ENCODE measurements at places on chromosomes 12 and 14.

DNA sequence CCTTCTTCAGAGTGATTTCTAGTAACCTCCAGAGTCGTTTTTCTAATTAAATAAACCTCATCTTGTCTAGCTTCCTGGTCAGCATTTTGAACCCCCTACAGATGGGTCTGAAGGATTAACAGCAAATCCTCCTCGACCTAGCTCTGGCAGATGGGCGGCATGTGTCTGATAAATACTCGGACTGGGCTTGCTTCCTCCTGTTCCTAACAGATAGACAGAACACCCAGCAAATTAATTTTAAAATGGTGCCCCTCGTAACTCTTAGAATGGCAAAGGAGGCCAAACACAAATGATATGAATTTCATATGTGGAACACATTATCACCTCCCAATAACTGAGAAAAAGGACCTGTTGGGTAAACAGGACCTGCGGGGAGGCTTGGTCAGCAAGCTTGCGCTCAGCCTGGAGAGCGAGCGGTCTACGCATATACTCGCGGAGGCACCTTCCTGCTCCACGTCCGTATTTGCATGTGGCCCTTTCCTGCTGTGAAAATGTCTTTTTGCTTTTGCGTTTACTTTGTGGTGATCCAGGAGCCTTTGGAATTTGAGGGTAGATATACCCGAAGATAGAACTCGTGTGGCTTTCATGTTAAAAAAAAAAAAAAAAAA is 79.6 kb downstream of the OTX2 start:
- H3K4me1 ChIP-seq: peaks cover 5% of the 10 kb centered on the region
- no peak overlapping the region for H3K4me3 ChIP-seq
- no peak overlapping the region for H3K27ac ChIP-seq
- H3K36me3 ChIP-seq: no peaks in the 10 kb centered on the region
- no peak for DNase-seq

GRCh38 chr12:71810921-71811320 is 28.6 kb upstream of the TBC1D15 start:
- no peaks in the 10 kb centered on the region for H3K36me3 ChIP-seq
- no peak for DNase-seq
- no peak overlapping the region for H3K4me3 ChIP-seq
- H3K4me1 ChIP-seq: no peaks in the 10 kb centered on the region

GRCh38 chr14:105247715-105248367 is 492 bp upstream of the BTBD6 start:
- no peak for DNase-seq
- no peaks in the 10 kb centered on the region for H3K27me3 ChIP-seq
- H3K4me1 ChIP-seq: peaks cover 15% of the 10 kb centered on the region
- peak overlapping the region; percentile 83 for H3K4me3 ChIP-seq

- H3K27me3 ChIP-seq: no peaks in the 10 kb centered on the region
- H3K4me1 ChIP-seq: no peaks in the 10 kb centered on the region
- no peak overlapping the region for H3K4me3 ChIP-seq
Measured at GRCh38 chr14:74476107-74476506, 17.0 kb downstream of the NPC2 start.

DNA sequence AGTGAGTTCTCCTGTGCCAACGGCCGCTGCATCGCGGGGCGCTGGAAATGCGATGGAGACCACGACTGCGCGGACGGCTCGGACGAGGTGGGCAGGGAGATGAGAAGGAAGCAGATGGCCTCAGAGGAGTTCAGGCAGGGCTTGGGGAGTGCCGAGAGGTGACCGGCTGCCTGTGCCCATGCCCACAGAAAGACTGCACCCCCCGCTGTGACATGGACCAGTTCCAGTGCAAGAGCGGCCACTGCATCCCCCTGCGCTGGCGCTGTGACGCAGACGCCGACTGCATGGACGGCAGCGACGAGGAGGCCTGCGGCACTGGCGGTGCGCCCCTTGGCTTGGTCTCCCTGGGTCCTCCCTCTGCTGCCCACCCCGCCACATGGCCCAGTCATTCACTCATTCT is 13.4 kb upstream of the NXPH4 start:
- H3K27me3 ChIP-seq: no peaks in the 10 kb centered on the region
- no peak for DNase-seq

GRCh38 chr12:49622501-49623141 is 740 bp upstream of the PRPF40B start:
- H3K4me3 ChIP-seq: peak overlapping the region; percentile 53
- DNase-seq: no peak
- no peak overlapping the region for H3K27ac ChIP-seq
- peaks cover 22% of the 10 kb centered on the region for H3K4me1 ChIP-seq

- peaks cover 15% of the 10 kb centered on the region for H3K4me1 ChIP-seq
- no peak overlapping the region for H3K4me3 ChIP-seq
- no peaks in the 10 kb centered on the region for H3K27me3 ChIP-seq
- H3K36me3 ChIP-seq: no peaks in the 10 kb centered on the region
- DNase-seq: peak; percentile 38
Measured at GRCh38 chr12:47742253-47742825, 16.3 kb downstream of the RAPGEF3 start.
